ENCODE measurements at places on chromosomes 12 and 14. TPM values are rescaled to one million over a fixed set of nuclear protein-coding genes. Genes with fewer than 3 reads are reported as not detected.

The LBHD2 gene
- not detected for total RNA-seq

The CLEC1B gene
- not detected for total RNA-seq

The LRTM2 gene
- total RNA-seq, result not detected

DNA sequence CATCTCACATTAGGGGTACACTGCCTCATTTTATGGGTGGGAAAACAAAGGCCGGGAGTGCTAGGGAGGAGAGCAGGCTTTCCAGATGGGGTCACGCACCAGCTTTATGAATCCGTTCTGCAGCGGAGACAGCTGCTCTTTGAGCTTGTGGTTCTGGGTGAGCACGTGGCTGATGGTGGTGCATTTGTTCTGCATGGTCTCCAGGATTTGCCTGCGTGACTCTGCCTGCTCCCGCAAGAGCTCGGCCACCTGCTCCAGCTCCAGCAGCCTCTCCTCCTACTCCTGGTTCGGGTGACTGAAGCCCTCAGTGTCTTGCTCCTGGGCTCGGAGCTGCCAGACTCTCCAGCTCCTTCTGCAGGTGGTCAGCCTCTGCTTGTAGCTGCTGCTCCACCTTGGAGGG lies 23.6 kb upstream of the BLTP3B start:
- DNase-seq, result no peak

The LRP1-AS gene
- not detected for total RNA-seq
